ENCODE measurements at places on chromosomes 16 and 17. TPM values are rescaled to one million over a fixed set of nuclear protein-coding genes. Genes with fewer than 3 reads are reported as not detected.

DNA sequence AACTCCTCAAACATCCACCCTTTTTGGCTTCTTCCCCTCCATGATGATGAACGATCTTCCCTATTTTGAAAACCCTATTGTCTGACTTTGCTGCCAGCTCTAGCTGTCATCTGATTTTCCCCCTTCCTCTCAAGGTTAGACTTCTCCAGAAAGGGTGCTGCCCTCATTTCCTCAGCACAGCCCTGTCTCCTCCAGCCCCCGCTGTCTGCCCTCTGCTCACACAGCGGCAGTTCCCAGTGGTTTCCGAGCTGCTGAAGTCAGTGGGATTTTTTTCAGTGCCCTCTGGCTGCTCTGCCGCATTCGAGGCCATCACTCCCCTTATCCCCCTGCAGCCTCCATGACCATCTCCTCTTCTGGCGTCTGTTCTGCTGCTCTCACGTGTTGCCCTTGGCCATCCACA is 26.6 kb upstream of the C17orf107 start:
- DNase-seq: no peak

Gene SCGB1C2
- not detected for total RNA-seq

Gene DLX3
- total RNA-seq: 0.76 TPM

Gene EME1
- 1.5 TPM for total RNA-seq

- DNase-seq: no peak
Observed at GRCh38 chr17:43952724-43953666, 745 bp downstream of the PYY start.

Gene CHD9NB
- 1.9 TPM for total RNA-seq

- no peak for DNase-seq
Observed at GRCh38 chr17:69812240-69812837, 262.7 kb upstream of the KCNJ16 start.

Gene PYDC1
- not detected for total RNA-seq

GRCh38 chr17:13281626-13282025 is 263.8 kb upstream of the ELAC2 start:
- no peak for DNase-seq

GRCh38 chr17:35732806-35733136 is 1.3 kb downstream of the RASL10B start:
- no peak for DNase-seq

Gene FBXW10
- not detected for total RNA-seq

GRCh38 chr17:74680213-74680612 is 32.5 kb downstream of the CD300LF start:
- no peak for DNase-seq

DNA sequence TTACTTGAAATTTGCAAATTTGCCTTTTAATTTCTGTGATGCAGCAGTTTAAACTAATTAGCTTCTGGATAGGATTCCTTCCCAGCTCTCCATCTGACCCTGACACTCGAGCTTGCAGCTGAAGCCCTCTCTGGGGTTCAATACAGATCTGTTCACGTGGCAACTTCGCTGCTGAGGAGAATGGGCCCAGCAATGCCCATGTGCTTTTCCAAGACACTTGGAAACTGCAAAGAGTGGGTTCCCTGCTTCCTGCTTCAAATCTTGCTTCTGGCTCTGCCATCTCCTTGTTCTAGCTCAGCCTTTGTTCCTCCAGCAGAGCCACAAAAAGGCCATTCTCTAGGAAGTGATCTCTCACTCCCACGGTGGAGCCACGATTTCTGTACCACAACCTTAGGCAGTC is 50.0 kb upstream of the IRX6 start:
- no peak for DNase-seq

DNA sequence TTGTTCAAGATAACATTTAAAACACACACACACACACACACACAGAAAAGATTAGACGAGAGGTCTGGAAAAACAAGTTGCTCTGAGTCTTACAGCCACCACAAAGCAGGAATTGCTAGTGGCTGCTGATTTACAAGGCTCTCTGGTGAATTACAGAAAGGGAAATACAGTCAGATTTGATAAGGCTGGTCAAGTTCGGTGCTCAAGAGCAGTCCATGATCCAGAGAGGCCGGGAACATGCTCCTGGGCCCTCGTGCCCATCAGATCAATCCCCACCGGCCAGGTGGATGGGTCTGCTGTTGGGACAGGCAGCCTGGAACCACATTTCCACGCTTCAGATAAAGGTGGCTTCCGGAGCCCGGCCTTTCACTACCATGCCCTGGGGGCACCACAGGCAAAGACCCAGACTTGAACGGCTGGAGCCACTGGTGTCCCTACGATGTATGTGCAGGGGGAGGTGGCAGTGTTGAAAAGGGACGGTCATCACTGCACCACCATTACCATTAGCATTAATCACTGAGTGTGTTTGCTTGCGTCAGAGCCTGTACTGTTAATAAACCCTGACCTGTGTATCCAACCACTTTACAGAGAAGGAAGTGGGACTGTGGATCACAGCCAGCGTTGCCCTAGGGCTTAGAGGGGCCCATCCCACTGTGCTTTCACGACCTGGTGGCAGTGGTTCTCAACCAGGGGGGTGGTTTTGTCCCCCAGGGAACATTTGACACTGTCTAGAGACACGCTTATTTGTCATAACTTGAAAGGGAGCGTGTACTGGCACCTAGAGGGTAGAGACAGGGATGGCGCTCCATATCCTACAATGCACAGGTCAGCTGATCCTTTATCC is 95.1 kb downstream of the XYLT1 start:
- no peak for DNase-seq
